MM.1S (cell line): ENCODE measurements at places on chromosomes 11 and 22.

- peak; percentile 25 for DNase-seq
Measured at GRCh38 chr11:83437939-83438338, 151.8 kb upstream of the CCDC90B start.

GRCh38 chr22:30992565-30992964 lies 23.5 kb downstream of the TUG1 start:
- DNase-seq: no peak

DNA sequence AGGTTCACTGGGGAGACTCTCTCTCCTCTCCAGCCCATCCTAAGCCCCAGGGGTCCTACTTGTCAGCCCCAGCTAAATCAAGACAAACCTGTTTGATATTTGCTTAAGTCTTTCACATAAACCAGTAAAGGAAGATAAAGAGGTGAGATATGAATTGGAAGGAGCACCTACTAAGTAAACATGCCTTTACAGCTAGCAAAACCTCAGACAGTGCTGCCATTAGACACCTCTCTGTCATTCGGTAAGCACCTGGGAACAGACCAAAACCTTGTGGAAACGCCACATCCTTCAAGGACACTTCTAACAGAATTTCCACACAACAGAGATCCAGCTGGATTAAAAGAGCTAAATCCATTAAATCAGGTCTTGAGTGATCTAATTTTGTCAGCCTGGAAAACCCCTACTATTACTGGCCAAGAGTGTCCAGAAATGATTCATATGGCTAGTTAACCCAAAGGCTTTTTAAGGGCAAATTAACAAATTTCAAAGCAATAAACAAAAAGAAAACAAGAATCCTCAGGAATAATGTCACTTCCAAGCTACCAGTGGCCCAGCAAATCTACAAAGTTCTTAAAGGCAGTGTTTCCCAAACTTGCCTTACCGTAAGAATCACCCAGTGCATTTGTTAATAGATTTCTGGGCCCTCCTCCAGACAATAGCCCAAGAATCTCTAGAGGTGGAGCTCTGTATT lies 2.4 kb downstream of the VPS37C start:
- no peak for DNase-seq

GRCh38 chr11:23425381-23425780 lies 565.1 kb upstream of the CCDC179 start:
- DNase-seq: no peak

DNA sequence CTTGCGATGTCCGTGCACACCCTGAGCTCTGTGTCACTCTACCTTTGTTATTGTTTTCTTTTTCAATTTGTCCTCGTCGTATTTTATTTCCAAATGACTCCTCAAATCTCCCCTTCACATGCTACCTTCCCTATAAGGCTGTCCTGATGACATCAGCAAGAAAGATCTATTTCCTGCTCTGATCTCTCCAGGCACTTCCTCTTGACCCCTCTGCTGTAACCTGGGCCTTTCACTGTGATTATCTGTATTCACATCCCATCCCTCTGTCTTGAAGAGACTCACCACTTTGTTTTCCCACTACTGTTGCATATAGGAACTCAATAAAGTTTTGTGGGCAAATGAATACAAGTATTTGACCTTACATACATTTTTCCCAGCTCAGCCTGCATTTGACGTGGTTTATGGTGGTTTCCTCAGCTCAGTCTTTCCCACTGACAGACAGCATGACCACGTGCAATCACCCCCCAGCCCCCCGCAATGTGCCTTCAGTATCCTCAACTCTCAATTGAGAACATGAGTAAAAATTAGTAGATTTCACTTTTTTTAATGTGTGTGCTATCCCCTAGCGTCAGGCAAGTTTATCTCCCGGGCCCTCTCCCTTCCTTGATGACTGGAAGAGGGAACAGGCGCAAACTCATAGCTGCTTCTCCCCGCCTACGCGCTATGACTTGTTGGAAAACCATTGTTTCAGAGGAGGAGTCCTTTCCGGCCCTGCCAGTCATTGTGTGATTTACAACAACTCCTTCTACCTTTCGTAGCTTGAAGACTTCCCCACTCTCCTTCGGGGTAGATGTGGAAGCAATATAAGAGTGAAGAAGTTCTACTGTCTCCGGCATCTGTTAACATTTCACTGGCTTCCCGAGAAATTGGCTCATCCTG lies 498.5 kb downstream of the NTM start:
- DNase-seq: no peak

DNA sequence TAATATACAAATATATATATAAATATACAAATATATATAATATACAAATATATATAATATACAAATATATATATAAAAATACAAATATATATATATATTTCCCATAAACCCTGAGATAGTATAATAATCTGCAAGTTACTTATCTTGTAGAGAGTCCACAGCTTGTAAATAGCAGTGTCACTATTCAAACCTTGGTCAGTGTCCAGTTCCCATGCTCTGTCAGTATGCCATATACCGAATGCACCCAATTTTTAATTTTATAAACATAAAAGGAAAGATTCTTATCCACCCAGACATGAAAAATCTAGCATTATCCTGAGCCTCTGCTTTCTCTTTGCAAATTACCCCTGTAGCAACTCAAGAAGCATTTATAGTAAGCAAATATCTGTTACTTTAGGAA lies 21.6 kb upstream of the CTSC start:
- no peak for DNase-seq
